ENCODE measurements at places on chromosomes 5 and 9.

DNA sequence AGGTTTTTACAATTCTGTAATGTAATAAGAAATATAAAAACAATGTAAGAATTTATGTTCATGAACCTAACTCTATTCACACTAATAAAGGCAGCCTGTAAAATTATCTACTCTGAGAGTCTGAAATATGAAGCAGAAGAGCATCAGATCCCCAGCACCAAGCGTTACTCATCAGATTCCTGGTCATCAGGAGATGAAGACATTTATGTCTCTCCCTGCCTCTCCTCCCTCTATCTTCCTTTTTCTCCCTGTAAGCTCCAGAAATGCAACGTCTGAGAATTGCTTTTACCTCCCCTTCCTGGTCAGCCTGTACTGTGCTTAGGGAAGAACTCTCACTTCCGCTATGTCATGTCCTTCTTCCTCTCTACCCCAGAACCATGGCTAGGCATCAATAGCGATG, 114.4 kb upstream of the SLIT3 start:
- DNase-seq = no peak

GRCh38 chr5:1470762-1471211, 25.5 kb upstream of the SLC6A3 start:
- no peak for DNase-seq

GRCh38 chr5:171355302-171355724, 32.3 kb upstream of the NPM1 start:
- DNase-seq = no peak

- no peak for DNase-seq
These were observed 588 bp upstream of the ZBED3 start for GRCh38 chr5:77087484-77088261.

DNA sequence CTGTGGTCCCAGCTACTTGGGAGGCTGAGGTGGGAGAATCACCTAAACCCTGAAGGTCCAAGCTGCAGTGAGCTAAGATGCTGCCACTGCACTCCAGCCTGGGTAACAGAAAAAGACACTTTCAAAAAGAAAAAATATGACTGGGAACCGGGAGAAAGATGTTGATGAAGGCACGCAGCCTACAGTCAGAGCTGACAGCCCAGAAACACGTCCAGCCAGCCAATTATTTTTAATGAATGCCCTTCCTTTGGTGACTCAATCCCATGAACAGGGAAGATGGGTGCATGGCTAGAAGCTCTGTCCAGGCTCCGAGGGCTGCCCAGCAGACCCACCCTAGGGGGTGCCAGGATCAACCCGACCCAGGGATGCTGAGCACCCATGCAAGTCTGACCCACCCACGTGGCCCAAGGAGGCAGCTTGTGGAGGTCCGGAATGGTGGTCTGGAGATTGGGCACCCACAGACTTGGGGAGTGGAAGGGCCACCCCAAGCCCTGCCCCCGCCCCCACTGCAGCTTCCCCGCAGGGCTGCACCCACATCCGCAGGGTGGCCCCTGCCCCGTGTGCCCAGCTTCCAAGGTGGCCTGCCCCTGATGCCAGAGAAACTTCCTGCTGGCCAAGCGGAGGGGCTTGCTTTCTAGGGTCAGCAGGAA, 51.0 kb downstream of the ADAMTS2 start:
- no peak for DNase-seq

DNA sequence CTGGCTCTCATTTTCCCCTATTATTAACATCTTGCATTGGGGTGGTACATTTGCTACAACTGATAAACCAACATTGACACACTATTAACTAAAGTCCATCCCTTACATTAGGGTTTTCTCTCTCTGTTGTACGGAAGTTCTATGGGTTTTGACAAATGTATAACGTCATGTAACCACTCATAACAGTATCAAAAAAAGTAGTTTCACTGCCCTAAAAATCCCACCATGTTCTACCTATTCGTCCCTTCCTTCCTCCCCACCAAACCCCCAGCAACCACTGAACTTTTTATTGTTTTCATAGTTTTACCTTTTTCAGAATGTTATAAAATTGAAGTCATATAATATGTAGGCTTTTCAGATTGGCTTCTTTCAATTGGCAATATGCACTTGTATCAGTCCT, 40.1 kb downstream of the MLLT3 start:
- DNase-seq = no peak

DNA sequence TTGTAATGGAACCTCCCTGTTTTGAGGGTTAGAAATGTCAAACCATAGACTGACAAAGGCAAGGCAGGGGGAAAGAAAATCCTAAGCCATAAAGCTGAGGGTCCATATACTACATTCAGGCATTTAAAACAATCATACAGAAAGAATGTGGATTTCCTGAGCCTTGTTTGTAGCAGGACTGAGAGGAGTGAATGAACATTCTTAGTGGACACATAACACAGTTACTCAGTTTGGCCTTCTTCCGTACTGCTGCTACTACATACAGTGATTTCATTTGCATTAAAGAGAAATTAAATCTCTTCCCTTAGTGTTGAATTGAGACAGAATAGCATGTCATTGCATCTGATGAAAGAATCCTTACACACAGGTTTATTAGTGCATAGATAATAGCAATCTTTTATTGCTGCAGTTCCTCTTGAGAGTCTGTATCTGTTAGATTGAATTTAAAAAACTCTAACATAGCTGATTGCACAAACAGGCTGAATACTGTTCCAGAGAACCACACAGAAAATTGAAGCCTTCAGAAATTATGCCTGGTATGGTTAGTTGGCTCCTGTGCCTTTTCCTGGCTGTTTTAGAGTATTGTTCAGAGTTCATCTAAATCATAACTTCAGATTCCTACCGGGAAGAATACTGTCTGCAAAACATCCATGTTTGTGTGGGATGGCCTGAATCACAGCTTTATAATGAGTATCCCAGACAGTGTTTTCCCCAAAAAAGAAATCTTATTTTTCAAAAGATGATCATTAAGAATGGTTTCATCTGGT, 2.0 kb upstream of the MTX3 start:
- DNase-seq = no peak

- no peak for DNase-seq
These were observed 116.7 kb downstream of the GOLPH3 start for GRCh38 chr5:32057187-32058096.

DNA sequence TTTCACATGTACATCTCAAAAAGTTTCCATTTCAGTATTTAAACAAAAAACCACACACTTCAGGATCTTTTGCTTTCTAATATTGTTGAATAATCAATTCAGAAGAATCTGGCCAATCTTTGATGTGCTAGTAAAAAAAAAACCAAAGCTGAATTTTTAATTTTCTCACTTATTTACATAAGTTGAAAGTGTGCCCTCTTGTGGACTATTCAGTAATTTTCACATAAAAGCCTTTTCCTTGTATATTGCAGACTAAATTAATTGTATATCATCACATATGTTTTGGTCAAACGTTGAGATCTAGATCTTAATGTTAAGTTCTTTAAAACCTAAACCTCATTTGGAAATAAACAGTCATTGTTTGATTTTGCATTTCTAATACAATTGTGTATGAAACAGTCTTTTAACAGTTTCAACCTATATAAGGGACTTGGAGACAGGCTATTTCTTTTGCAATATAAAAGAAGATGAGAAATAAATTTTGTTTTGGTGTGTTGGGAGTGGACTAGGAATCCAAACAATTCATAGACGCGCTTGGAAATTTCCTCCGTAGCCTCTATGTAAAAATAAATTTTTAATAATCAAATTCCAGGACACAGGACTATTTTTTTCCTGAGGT, 68.1 kb downstream of the NIPBL start:
- peak; percentile 66 for DNase-seq

DNA sequence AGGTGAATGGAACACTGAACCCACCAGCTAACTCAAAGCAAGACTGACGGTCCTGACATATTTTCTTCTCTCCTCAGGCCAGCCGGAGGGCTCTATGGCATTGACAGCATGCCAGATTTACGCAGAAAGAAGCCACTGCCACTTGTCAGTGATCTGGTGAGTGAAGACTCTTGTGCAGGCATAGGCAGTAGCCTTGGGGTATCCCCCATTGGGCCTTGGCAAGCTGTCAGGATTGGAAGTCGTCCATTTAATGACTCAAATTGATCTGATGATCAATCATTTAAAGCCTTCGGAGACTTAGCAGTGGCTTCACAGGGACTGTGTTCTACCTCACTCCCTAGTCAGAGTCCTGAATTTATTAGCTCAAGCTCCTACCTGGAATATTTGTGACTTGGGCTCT, 119.7 kb upstream of the RUSC2 start:
- no peak for DNase-seq

DNA sequence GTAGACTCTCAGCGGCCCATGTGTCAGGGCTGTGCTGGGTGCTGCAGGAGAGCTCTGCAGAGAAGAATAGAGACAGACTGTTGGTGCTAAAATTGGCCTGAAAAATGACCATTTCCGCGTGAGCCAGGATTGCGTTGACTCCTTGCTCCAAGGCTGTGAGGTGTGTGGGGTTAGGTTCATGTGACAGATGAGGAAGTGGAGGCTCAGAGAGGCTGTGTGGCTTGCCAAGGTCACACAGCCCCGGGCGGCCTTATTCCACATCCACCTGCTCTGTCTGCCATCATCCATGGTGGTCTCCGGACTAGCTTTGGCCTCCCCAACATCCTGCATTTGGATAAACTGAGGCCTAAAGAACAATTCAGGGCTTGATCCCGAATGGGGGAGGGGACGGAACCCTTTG, 15.2 kb downstream of the NEK6 start:
- no peak for DNase-seq

DNA sequence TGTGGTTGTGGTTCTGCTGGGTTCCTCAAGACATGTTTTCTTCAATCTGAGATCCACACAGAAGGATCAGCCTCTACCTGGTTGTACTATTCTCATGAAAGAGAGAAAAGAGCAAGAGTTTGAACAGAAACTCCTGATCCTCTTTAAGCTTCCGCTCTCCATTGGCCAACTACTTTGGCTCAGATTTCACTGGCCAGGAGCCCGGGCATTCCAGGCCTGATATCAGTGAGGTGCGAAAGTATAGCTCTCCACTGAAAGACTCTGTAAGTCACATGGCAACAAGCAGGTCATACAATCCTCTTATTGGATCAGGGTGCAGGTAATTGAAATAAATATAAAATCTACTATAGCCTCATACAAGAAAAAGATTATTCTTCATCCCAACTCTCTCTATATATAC, 920.5 kb downstream of the TLE4 start:
- DNase-seq = no peak

- DNase-seq = no peak
These were observed 36.7 kb upstream of the HMHB1 start for GRCh38 chr5:143775258-143775657.

- DNase-seq = no peak
These were observed 616.3 kb downstream of the SLCO4C1 start for GRCh38 chr5:101679816-101680215.

- DNase-seq = no peak
These were observed 191.8 kb downstream of the MSX2 start for GRCh38 chr5:174916227-174916626.

DNA sequence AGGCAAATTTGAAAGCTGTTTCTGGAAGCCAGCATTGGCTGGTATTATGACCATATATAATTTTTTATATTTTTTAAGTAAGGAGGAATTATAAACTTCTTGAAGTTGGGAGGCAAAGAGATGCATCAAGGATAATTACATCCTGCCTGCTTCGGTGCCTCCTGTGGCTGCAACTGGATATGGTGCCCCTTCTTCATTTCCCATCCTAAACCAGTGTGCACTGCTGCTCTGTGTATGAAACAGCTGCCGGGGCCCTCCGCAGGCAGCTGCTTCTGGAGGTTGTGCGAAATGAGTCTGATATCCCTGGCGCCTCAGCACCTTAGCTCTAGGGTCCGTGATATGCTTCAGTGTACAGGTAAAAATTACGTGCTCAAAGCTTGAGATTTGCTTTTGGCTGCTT, 304.2 kb downstream of the ENC1 start:
- DNase-seq = no peak

DNA sequence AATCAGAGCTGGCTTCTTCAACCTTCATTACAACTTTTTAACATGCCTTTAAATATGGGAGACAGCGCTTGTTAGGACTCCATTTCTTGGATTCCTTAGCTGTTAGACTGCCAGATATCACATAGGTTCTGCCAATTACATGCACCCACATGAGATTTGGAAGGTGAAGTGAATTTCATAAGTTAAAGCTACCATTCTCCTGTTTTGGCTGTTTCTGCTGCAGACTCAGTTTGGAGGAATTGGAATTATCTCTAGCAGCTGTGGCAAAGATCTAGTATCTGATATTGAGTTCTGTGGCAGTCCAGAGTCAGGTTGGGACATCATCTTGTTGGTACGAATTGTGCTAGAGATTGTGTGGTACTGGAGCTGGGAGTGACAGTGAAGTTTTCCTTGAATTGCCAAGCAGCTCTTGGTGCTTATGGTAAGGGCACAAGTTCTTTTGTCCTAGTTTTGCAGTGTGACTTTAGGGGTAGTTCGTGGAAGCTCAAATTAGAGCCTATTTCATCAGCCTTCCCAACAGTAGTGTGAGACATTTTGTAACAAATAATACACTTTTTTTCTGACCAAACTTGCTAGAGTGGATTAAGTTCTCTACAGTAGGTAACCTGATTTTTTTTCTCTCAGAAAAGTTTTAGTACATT, 9.1 kb upstream of the PJA2 start:
- DNase-seq = no peak

GRCh38 chr5:107063511-107063910, 607.2 kb downstream of the EFNA5 start:
- no peak for DNase-seq

DNA sequence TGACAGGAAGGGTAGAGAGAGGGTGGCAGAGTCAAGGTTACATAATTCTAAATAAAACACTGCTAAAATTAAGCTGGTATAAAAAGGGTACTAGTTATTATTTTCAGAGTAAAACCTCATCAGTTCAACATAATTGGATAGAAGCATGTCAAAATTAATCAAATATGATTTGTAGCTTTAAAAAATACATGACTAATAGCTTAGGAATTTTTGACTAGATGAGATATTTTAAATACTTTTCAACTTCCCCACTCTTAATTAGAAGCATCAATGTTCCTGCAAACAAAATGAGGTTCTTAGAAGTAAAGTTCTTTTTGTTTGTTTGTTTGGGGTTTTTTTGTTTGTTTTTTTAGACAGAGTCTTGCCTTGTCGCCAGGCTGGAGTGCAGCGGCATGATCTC, 29.1 kb downstream of the HTR4 start:
- DNase-seq = no peak

DNA sequence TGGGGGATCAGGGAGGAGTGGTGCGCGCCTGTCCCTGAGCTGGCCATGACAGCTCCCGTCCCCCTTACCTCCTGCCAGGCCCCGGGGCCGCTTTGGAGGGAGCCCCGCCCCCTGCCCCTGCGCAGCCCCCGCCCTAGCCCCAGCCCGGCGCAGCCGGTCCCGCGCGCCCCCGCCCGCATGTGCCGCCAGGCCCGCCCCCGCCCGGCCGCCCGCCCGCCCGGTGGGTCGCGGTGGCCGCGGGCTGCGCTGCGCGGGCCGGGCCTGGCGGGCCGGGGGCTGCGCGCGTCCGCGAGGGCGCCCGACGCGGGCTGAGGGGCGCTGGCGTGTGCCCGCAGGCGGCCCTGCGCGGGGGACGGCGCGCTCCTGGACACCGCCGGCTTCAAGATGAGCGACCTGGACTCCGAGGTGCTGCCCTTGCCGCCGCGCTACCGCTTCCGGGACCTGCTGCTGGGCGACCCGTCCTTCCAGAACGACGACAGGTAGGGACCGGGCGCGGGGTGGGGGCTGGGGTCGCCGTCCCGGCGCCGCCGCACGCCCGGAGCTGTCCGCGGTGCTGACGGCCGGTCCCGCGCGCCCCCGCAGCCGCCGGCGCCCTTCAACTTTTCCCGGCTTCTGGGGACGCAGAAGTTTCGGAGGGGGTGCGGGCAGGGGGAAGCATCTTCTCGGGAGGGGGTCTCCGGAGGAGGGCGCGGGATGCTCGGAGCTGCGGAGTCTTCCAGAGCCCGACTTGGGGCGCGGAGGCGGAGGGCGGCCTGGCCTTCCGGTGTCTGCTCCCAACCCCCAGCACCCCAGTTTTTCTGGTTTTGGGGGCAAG, 12.5 kb downstream of the KCNT1 start:
- DNase-seq = no peak
